ENCODE measurements at places on chromosomes 16 and 17.
A peak's percentile ranks its signal among the peaks of the same experiment; 100 is the strongest.

GRCh38 chr16:80191928-80192327 lies 348.9 kb upstream of the DYNLRB2 start:
- DNase-seq: no peak

DNA sequence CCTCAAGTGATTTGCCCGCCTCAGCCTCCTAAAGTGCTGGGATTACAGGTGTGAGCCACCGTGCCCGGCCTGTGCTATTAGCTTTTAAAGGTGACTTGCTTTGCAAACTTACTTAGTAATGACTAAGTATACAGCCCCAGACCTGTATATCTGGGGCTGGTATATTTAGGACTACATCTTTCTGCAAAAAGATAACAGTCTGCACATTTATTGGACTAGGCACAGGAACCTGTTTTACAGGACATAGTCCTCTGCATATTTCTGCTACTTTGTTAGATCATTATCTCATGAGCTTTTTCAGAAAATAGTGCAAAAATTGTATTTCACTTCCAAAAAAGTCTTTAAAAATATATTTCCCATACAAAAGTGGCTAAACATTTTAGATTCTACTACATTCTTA lies 1.3 kb downstream of the KRT24 start:
- no peak for DNase-seq

DNA sequence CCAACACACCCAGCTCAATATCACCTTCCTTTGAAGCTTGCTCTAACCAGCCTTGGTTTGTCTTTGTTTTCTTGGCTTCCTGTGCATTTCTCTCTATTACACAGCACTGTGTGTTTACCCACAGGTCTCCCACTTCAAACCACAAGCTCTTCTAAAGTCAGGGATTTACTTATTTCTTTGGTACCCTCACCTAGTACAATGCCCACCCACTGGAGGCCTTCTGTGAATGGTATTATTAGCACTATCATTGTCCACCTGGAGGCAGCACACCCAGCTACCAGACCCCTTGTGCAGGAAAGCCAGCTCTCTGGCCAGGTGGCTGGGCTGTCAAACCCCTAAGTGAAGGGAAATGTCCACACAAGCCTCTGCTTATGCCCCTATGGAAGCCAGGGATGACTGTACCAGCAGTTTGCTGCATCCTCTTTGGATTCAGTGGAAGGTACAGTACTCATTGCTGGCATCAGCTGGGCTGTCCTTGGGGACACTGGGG lies 9.4 kb upstream of the TOP2A start:
- peak; percentile 51 for DNase-seq

GRCh38 chr16:79542237-79542774 lies 58.2 kb downstream of the MAF start:
- no peak for DNase-seq

DNA sequence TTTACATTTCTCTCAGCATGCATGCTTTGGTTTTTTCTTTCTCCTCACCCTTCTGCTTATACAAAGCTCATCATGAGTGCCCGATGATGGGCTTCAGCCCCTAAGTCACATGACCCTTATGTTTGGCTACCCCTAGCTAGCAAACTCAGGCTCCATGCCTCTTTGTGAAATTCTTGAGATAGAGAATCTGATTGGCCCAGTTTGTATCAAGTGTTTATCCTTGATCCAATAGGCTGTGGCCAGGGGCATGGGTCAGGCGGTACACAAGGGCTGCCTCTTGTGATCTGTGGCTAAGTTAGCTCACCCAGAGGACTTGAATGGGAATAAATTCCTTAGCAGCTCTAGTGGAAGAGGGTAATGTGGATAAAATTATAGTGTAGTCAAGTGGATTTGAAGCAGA lies 11.5 kb upstream of the TOX3 start:
- no peak for DNase-seq

- DNase-seq: no peak
Observed at GRCh38 chr16:85185303-85186100, 73.2 kb upstream of the CIBAR2 start.

DNA sequence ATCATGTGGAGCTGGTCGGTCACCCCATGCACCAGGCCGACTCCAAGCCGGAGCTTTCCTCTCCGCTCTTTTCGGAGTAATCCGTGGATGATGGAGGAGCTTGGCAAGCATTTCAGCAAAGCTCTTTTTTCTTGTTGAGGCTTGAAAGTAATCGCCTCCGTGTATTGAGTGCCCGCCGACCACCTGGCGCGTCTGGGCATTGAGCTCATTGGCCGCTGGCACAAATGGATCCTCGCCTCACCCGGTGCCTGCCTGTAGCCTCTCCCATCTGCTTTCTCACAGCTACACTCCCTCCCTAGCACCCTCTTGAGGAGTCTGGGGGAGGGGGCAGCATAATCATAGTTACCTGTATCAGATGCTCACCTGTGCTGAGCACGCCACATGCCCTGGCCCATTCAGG lies 148.9 kb downstream of the CMIP start:
- no peak for DNase-seq

- no peak for DNase-seq
Observed at GRCh38 chr17:14779241-14779640, 478.4 kb downstream of the HS3ST3B1 start.

DNA sequence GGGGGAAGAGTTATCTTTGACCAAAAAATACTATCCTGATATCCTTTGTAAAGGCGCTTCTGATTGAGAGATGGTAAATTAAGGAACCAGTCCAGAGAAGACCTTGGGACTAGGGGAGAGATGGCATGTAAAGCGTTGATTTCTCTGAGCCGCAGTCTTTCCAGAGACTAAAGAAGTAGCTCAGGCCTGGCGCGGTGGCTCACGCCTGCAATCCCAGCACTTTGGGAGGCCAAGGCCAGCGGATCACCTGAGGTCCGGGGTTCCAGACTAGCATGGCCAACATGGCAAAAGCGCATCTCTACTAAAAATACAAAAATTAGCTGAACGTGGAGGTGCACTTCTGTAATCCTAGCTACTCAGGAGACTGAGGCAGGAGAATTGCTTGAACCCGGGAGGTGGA lies 625 bp upstream of the CENPT start:
- no peak for DNase-seq
